ENCODE measurements at places on chromosomes 4 and X.

DNA sequence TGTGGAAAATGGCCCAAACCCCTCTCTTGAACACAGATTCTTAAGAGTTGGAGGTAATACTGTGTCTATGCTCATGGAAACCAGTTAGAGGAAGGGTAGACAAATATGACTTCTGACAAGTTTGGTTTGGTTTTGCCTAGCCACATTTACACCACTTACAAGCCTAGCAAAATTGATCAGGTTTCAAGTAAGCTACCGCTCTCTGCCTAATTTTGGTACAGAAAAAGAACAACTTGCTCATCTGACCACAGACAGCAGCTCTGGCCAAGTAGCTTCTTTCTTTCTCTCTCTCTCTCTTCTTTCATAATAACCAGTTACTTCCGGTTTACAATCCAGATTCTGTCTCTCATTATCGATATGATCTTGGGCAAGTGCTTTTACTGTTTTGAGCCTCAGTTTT, 260.0 kb downstream of the GLUD2 start:
- DNase-seq = no peak

DNA sequence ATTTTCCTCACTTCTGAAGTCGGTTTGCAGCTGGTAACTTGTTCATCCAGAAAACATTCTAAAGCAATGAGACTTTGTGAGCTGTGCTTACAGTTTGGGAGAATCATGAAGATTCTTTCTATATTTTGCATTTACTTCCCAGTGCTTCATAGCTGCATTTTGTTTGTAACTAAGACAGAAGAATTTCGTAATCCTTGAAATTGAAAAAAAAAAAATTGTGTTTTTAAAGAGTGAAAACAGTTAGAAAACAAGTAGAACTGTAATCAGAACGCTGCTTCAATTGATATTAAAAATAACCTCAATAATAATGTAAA, 392.4 kb downstream of the UNC5C start:
- no peak for DNase-seq

GRCh38 chr4:184620212-184620867, 28.9 kb downstream of the CASP3 start:
- DNase-seq = no peak

DNA sequence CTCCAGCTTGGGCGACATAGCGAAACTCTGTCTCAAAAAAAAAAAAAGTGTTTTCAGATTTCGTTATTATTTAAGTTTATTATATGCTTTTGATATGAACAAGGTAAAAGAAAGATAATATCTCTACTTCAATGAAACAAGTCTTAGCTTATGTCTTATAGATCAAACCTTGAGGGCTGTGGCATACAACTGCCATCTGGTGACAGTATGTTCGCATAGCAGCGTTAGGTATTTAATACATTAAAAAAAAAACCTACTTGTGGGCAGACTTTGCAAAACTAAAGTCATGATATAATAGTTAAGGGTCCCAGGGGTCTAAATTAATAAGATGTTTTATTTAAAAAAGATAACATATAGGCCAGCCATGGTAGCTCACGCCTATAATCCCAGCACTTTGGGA, 161.2 kb upstream of the AMOT start:
- no peak for DNase-seq

DNA sequence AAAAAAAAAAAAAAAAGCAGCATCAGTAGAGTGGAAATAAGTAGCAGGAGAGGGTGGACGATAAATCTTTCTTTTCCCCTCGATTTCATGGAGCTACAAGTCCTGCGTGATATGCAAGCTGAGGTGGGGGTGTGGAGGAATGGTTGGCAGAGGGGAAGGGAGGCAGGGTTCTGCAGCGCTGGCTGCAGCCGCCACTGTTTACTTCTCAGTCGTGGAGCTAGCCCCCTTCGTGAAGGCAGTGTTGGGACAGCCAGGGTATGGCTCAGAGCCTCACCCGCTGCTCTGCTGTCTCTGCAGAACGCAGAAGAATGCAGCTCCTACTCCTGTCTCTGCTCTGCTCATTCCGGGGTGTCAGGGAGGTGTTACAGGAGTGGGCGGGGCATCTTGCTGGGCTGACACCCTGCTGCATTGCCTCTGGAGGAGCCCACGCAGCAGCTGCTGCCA, 140.6 kb downstream of the GPM6A start:
- DNase-seq = no peak

GRCh38 chr4:52664479-52664878, 5.4 kb upstream of the USP46 start:
- DNase-seq = no peak

DNA sequence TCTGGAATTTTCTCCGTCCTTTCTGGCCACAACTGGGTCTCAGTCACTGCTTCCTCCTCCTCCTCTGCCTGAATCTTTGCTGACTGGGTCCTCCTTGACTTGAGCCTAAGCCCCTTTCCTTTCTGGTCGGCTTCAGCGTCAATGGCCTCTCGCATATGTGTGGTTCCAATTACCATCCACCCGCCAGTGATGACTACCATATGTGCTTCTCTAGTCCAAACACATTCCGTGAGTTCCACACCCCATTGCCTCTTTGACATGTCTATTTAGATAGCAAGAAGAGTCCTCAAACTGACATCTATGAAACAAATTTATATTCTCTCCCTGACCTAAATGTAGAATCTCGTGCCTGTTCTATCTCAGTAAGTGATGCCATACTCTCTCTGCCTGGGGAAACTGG, 19.8 kb downstream of the MXRA5 start:
- no peak for DNase-seq

- no peak for DNase-seq
Observed at GRCh38 chrX:2342874-2343273, 157.9 kb downstream of the DHRSX start.

DNA sequence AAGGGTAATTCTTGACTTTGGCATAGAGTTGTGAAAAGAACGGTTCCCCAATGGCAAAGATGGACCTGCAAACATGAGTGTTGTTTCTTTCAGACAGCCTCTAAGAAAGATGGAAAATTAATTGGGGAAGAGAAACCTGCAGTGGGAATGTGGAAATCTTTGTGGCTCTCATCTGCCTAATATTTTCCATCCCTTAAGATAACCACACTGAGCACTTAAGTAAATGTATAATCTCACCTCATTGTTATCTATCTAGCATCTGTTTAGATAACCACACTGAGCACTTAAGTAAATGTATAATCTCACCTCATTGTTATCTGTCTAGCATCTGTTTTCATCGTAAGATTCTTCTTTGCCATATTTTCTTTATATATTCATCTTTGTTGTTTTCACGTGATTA, 149.3 kb downstream of the NWD2 start:
- DNase-seq = no peak

DNA sequence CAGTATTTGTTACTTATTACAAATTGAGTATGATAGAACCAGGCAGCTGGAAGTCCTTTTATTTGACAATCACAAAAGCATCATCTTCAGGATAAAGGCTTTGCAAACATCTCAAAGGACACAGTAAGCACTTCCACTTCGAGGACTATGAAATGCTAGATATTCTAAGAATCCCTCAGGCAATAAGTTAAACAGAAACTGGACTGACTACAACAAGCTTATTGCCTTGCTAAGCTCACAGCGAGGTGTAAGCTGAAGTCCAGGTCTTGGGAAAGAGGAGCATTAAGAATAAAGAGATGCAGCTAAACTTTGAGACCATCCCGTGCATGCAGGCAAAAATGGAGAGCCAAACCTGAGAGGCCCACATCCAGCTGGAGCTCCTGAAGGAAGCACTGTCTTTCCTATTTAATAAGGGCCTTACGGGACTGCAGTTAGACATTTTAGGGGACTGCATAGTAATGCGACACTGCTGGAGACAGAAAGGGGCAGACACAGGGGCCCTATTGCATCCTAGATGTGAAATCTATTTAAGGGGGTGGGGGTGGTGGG, 38.7 kb downstream of the DCHS2 start:
- DNase-seq = no peak

DNA sequence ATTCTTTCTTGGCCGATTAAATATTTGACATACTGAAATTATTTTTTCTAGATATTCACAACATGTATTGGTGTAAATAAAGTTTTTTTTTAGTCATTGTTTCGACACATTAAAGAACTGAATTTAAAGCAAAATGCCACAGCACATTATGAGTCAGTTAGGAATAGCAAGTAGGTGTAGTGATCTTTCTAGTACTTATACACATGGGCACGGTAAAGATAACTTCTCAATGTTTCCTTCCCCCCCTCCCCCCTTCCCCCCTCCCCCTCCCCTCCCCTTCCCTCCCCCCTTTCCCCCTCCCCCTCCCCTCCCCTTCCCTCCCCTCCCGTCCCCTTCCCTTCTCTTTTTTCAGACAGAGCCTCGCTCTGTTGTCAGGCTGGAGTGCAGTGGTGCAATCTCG, 1269.9 kb downstream of the ADGRL3 start:
- no peak for DNase-seq

GRCh38 chr4:79673898-79674297, 265.9 kb upstream of the GK2 start:
- no peak for DNase-seq

GRCh38 chrX:1618689-1619088, 3.8 kb downstream of the ASMT start:
- no peak for DNase-seq

- no peak for DNase-seq
Observed at GRCh38 chr4:146049802-146050201, 111.2 kb upstream of the ZNF827 start.

- DNase-seq = no peak
Observed at GRCh38 chr4:7352486-7352885, 82.2 kb downstream of the PSAPL1 start.

- peak; percentile 75 for DNase-seq
Observed at GRCh38 chr4:142846729-142847596, 862 bp upstream of the INPP4B start.

DNA sequence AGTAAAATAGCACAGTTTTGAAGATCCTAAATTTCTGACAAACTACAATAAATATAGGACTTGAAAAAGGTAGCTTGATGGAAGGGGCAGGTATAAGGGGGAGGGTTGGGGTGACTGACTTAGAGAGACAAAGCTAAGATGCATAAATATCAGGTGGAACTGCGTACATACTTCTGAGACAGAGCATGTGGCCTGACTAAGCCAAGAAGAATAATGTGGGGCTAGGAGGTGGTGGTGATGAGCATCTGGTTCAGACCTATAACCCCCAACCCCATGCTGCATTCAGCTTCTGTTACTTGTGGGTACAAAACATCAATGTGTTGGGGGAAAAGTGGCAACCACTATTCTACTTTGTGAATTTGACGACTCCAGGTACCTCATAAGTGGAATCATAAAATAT, 19.8 kb downstream of the USP9X start:
- no peak for DNase-seq

GRCh38 chr4:54274795-54275665, 45.9 kb downstream of the PDGFRA start:
- DNase-seq = no peak

DNA sequence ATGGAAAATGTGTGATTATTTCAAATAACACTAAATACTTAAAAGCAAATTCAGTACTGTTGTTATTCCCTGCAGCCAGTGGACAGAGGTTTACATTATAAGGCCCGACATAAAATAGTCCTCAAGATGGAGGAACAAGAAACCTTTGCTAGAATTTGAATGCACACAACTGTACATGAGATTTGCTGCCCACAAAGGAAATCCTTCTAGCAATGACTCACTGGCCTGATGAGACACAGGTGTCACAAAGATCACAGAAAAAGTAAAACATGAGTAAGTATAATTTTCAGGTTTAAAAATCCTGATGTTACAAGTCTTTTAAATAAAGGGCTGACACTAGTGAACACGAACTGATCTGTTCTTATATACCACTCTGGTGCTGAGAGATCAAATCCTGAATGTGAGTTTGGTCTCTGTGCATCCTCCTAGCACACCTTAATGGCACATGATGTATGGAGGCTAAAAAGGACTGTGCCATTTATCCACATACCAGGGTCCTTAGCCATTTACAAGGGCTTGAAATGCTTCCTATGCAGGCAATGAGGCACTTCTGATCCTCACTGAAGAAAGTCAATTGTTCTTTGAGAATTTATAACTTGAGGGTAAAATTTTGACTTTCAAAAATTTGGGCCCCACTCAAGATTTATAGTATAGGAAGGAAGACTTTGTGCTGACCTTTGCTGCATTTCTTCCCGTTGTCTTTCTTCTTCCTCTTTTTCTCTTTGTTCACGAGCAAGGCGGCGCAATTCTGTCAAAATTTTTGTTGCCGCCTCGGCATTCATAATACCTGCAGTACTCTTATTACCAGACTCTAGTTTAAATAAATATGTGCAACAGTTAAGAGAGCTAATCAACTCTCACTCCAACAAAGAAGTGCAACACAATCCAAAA, 23.0 kb downstream of the MAP7D3 start:
- no peak for DNase-seq

DNA sequence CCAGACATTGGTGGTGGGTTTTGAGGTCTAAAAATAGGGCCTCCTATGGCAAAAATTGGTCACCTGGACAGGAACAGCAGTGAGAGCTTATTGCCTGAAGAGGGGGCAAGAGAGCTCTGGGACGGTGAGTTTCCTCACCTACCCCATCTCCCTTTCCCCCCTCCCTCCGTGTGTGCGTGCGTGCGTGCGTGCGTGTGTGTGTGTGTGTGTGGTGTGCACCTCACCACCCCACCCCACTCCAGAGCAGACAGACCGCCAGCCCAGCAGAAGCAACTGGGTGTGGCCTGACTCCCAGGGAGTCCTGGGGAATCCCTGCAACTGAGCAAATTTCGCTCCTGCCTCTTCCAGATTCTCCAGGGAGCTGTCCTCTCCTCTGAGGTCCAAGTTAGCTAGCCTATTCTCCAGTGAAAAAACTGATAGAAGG, 44.7 kb downstream of the PRPS1 start:
- peak; percentile 62 for DNase-seq

DNA sequence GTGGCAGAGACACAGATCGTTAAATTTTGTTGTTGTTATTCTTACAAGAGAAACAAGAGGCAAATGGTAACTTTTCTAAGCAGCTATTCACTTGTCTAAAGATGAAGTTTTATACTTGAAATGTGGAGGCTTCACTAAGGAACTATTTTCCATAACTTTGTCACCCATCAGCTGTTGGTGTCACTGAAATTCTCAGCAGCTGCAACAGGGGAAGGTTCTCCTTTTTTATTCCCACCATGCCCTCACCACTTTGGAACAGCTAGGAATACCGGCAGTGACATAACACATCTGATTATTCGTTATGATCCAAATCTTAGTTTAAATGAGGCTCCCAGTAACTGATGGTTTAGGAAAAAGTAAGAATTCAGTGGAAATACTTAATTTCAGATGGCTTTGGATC, 147.0 kb upstream of the LEF1 start:
- no peak for DNase-seq

- no peak for DNase-seq
Observed at GRCh38 chrX:39822133-39822748, 275.5 kb downstream of the BCOR start.

DNA sequence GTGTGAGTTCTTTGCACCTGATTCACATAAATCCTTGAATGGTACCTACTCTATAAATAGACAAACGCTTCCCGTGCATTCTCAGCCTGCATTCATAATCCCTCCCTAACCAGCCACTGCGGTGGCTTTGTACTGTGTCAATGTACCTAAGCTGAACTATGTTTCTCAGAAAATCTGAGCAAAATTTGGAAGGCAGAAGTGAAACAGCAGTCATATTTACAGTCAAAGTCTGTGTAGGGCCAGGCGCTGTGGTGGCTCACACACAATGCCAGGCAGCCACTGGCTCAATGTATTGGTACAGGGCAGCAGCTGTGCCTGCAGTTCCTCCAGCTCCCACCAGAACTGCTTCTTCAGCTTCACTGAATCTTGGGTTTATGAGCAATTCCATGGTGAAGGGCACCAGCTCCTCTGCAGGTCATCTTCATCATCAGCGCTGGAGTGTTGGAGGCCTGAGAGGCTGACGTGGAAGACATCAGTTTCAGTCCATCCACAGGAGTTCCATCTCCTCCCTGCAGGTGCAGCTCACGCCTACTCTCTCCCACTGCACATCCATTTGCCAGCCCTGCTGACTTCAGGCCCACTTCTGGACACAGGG, 32.3 kb upstream of the IRF2 start:
- peak; percentile 17 for DNase-seq

Data from stimulated activated CD4-positive, alpha-beta T cell treated with anti-CD3 and anti-CD28 coated beads, Interleukin-4, amount 100 ng/mL, for 1 hour (primary cell).